ENCODE measurements at places on chromosomes 6 and 20.

GRCh38 chr6:157433678-157434081 is 52.7 kb downstream of the ZDHHC14 start:
- DNase-seq, result no peak

DNA sequence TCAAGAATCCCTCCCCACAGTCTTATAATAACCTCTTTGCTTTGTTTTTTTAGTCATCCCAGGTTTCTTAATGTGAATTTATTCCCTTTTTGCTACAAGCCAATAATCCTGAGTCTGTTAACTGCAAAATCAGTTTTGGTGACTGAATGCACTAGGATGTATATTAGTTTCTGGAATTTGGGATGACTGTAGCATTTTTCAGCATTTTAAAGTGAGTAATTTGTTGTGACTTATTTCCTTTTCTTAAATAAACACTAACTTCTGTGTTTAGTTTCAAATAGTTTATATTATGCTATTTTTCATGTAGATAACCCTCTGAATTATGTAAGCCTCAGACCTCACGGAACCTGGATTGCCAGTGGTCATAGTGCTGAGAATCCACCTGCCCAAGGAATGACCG is 5.5 kb downstream of the CST1 start:
- DNase-seq, result no peak

GRCh38 chr6:3227363-3228045 is at the start of gene TUBB2B:
Gene TUBB2B (minus strand): TSS chr6:3227653. CDS start chr6:3227543, 110 bp downstream.
- DNase-seq, result peak; percentile 63

DNA sequence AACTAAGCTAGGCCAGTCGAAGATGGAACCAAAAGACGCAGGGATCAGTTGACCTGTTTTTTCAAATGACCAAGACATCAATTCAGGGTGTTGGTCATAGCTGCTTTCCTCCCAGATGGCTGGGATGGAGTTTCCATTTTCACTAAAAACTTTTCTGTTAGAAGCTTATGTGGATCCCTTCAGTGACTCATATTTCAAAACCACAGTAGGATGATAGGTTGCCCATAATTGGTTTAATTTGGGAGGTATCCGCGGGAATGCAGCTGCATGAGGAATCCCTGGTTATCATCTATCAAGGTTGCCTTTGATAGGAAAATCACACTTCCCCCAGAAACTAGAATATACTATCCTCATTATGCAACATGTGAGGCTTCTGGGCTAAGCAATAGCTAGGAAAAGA is 150.9 kb upstream of the MLIP start:
- DNase-seq, result no peak

DNA sequence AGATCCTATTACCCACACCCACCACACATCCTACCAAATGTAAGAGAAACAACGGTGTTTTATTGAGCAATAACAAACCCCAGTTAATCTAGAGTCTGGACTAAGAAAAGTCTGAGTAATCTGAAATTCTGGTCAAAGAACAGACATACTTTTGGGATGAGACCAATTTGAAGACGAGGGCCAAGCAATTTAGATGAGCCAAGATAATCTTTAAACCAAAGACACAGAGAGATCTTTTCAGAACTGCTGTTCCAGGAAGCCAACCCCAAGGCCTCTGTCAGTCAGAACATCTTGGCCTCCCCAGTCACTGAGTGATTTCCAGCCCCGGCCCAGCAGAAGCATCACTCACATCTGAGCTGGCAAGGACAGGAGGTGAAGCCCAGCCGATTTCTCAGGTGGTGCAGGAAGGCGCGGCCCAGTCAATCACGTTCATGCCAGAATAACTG is 118.5 kb upstream of the SYNDIG1 start:
- DNase-seq, result no peak

- no peak for DNase-seq
Measured at GRCh38 chr20:47305667-47306066, 50.8 kb downstream of the ZMYND8 start.

- DNase-seq, result no peak
Measured at GRCh38 chr6:84065693-84066290, 32.2 kb downstream of the MRAP2 start.

DNA sequence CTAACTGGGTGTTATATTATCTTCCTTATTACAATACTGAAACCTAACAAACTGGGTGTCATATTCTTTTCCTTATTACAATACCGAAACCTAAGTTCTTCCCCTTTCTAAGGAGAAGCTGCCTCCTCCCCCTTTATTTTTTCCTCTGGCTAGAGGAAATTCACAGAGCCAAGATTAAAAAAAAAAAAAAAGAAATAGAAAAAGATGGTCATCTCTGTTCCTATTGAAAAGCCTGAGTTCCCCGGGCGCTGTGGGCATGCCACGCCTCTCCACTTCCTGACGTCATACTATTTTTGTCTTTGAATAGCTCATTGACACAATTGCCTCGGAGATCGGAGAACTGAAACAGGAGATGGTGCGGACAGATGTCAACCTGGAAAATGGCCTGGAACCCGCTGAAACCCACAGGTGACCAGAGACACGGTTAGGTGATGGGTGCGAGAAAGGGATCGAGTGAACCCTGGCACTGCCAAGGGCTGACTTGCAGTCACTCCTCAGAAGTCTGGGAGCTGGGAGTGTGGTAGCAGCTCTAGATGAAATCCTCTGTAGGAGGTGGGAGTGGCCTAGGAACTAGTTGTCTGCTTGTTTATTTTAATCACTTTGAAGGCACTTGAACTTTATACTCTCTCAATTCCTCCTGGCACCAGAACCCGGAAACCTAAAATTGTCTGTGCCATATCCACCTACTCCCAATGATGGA is 82.2 kb upstream of the NAA20 start:
- DNase-seq, result no peak

DNA sequence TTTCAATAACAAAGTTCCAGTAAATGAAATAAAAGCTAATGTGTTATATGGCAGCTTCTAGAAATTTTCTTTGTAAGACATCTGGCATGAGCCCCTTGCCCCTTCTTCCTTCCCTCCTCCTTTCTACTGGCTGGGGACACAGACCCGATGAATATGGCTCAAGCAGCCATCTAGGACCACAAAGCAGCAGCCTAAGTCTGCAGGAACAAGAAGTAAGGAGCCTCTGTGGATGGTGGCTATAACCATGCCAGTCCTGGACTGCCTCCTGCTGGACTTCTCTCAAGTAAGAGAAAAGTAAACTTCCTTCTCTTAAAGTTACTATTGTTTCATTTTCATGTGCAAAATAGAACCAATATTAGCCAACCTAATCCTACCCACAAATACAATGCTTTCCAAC is 114.9 kb upstream of the DST start:
- no peak for DNase-seq

DNA sequence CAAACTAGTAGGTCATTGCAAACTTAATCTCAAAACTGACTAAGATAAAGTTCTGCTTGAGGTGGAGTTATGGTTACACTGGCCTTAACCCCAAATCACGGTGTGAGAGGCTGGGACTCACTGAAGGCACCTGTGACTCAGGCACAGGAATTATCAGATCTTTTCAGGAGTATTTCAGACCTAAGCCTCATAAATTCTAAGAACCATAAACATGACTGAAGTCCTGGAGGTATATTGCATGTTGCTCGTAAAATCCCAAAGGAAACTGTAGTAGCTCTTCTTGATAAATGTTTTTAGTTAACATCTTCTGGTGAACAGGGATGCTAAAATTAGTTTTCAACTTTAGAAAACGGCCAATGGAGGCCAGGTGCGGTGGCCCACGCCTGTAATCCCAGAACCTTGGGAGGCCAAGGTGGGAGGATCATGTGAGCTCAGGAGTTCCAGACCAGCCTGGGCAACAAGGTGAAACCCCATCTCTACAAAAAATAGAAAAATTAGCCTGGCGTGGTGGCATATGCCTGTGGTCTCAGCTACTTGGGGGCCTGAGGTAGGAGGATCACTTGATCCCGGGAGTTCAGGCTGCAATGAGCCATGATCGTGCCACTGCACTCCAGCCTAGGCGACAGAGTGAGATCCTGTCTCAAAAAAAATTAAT is 36.5 kb downstream of the DZANK1 start:
- no peak for DNase-seq

DNA sequence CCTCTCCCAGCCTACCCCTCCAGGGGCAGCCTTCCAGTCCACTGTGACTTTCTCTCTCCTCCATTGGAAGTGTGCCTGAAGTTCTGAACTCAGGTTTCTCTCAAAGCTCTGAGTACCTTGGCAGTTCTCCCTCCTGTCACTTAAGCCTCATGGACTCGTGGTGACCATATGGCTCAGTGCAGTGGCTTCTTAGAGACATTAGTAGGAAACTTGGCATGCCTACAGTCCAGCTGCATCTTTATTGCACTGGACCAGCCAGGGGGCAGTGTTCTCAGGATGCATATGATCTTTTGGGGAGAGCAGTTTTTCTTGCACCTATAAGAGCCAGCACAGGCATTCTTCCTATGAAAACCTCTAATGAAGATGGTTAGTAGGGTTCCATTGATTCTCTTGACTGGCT is 47.5 kb upstream of the KCNK16 start:
- DNase-seq, result no peak

GRCh38 chr6:30749554-30750378 is 5.4 kb upstream of the IER3 start:
- no peak for DNase-seq

DNA sequence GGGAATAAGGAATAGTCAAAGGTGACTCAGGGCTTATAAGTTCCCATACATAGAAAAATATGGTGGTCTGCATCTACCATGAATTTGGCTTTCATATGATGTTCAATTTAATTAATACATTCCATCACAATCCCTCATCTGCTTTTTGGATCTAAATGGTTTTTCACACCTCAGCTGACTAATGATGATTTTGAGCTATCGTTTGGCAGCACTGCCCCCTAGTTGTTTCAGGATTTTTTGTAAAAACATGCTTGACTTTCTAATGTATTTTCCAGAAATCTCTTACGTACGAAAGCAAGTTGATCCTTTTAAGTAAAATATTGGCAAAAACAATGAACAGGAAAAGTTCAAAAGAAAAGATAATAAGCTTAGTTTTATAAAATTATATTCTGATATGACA is 408.6 kb upstream of the ADGRB3 start:
- DNase-seq, result no peak

DNA sequence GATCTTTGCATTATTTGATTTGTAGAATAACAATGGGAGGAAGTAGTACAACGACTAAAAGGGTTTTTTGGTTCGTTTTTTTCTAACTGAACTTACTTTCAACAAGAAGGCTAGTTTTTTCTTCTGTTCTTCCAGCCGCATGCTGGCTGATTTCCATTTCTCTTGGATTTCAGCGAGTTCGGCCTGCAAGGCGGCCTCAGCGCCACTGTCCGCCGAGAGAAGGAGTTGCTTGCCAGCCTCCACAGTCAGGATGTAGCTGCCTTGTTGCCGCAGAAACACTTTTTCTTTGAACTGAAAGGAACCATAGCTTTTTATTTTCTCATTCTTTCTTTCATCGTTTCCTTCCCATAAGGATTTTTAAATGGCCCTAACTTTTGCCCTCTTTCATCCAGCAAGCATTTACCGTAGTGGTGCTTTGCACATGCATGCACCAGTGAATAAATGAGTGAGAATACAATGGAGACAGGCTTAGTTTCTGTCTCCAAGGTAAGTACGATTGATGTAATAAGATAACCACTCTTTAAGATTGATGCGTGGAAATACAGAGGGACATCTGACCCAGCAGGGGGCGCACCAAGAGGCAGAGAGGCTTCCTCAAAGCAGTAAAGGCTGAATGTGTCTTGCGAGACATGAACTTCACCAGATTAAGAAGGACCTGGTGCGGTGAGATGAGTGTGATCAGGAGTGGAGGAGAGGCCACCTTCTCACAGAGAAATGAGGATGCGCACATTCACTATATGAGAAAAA is 398.8 kb downstream of the ESR1 start:
- DNase-seq, result no peak

DNA sequence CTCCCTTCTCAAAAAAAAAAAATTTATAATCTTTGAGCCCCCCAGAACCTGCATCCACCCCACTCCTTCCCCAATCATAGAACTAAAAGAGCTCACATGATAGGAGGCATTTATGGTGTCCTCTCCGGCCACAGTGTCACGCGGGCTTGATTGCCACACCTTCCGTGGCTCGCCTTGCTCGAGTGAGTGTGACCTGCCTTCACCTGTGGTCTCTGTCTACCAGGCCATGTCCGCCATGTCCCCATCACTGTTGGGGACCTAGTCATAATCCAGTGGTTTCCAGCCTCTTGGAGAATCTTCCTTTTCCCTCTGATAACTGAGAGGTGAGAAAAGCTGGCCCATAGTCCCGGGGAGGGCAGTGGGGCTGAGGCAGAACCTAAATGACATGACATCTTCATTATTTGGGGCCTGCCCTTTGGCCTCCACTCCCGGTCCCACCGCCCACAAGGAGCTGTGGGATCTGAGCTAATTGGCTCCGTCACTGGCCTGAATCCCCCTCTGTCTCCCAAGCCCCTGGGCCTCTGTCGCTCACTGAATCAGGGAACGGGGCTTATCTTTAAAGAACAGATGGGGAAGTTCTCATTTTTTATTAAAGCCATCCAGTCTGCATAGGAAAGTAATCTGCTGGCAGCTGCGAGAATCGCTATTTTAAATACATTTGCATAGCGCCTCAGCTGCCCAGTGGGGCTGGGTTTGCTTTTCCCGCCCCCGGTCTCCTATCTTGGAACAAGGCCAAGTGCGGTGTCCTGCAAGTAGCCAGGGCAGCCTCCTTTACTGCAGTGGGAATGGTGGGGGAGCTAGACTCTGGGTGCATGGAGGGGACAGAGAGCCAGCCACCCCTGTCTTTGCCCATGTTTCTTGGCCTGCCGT is 197.6 kb upstream of the PMEPA1 start:
- no peak for DNase-seq

DNA sequence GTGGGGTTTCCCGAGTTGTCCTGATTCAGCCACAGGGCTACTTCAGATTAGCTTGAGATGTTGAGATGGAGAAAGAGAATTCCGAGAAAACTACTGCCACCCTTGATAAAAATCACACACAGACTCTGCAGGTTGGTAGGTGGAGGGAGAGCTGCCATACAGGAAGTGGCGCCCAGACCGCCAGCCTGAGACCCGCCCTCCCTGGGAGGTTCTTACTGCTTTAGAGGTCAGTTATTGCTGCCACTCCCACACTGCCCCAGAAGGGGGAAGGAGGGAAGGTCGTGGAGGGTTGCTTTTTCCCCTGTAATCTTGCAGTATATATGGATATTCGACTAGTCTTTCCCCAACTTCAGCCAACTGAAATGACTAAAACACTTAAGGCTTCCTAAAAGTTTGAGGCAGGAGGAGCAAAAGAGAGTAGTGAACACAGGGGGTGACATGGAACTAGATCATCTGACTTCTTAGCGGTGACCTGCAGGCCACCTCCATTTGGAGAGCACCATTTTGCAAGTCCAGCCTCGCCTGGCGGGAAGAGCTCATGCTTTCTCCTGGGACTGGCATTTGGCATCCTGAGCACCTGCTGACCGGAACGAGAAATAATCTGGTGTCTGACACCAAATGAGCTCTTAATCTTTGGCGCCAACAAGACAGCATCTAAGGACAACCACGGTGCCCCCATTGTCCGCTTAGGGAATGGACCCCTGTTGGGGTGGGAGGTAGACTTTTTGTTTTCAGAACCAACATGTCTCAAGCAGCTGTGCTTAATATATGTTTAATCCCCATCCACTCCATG is 35.7 kb upstream of the SLC22A1 start:
- no peak for DNase-seq
